ENCODE measurements at places on chromosomes 11 and 22.
A peak's percentile ranks its signal among the peaks of the same experiment; 100 is the strongest.

- no peak for DNase-seq
Observed at GRCh38 chr11:120964857-120965256, 59.0 kb upstream of the TBCEL start.

- peak; percentile 46 for DNase-seq
Observed at GRCh38 chr22:37418627-37419369, 8.5 kb downstream of the ELFN2 start.

DNA sequence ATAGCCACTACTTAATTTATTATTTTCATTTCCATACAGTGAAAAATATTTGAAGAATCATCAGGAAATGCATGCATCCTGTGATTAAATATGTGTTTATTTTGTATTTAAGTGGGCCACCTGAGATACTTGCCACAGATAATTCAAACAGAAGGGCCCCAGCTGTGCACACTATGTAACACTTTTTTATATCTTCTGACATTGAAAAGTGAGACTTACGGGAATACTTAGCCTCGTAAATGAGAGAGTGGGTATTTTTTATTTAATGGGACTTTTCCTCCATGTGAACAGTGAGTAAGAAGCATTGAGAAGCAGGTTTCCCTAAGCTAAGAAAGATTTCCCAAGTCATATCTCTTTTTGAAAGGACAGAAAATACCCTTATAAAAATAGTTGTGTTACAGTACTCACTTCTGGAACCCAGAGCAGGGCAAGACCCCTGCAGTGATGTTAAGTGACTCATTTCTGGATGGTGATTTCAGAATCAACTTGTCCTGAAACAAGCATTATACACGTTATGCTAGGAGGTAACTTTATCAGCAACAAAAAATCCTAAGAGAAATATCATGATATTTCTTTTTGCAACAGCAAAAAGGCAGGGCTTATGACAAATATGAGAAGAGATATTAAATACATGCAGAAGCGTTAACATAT lies 478.1 kb upstream of the CHORDC1 start:
- no peak for DNase-seq

- peak; percentile 40 for DNase-seq
Observed at GRCh38 chr11:102120437-102120973, 10.3 kb downstream of the YAP1 start.

GRCh38 chr11:24524156-24524555 lies 27.3 kb downstream of the LUZP2 start:
- DNase-seq = no peak

GRCh38 chr11:124608147-124608546 lies 3.1 kb upstream of the PANX3 start:
- no peak for DNase-seq

DNA sequence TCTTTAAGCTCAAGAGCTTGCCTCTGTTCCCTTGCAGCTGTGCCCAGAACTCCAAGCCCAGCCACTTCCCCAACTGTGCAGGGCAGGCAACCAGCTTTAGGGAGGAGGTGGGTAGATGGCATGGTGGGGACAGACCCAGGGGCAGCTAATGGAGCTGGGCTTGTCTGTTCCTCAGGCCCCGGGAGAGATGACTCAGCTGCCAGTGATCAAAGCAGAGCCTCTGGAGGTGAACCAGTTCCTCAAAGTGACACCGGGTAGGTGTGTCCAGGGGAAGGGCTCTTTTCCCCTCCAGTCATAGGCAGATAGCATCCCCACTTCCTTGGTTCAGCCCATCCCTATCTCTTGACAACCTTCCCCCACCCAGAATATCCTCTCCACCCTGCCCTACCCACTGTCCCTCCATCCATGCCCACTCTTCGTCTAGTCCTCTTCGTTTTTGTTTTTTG lies 32.4 kb downstream of the CREB3L1 start:
- DNase-seq = no peak

DNA sequence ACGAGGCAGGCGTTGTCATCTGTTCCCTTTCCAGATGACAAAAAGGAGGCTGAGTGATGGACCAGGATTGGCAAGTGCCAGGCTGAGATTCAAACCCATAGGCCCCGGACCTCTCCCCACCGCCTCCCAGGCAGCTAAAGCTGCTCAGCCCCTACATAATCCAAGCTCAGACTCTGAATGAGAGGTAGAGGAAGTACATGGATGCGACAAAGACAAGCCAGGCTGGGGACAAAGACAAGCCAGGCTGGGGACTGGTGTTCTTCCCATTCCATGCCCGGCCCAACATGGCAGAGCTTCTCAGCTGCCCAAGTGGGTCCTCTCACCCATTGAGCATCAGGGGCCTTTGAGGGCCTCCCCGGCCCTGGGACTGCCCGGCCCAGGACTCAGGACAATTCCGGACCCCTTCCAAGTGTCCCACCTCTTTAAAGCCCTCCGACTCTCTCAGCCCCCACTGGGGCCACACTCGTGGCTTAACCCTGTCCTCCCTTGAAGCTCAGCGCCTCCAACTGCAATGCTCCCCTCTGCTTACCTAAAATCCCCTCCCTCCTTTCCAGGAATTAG lies 4.8 kb downstream of the MFNG start:
- DNase-seq = no peak

DNA sequence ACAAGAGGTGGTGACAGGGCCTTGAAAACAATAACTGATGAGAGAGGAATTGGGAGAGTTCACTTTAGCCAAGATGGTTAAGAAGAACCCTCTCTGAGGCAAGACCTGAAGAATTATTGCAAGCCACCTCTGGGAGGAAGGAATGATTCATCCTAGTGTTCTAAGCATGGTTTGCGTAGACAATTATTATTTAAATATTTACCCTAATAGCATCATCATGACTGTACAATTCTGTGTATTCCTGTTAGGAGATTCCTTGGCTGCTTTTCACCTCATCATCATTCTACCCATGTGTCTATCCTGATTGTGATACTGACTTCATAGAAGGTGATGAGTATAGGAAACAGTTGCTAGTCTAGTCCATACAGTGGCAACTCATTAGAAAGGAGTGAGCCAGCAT lies 264.4 kb downstream of the DDX10 start:
- DNase-seq = no peak

GRCh38 chr22:49268924-49269323 lies 558.7 kb downstream of the BRD1 start:
- DNase-seq = no peak

DNA sequence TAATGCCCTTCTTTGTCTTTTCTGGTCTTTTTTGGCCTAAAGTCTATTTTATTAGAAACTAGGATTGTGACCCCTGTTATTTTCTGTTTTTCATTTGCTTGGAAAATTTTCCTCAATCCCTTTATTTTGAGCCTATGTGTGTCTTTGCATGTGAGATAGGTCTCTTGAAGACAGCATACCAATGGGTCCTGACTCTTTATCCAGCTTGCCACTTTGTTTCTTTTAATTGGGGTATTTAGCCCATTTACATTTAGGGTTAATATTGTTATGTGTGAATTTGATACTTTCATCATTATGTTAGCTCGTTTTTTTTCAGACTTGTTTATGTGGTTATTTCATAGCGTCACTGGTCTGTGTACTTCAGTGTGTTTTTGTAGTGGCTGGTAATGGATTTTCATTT lies 682.6 kb downstream of the JRKL start:
- no peak for DNase-seq

GRCh38 chr22:40026641-40027040 lies 31.9 kb downstream of the FAM83F start:
- no peak for DNase-seq

- no peak for DNase-seq
Observed at GRCh38 chr22:46242076-46242475, 8.0 kb downstream of the CDPF1 start.

- no peak for DNase-seq
Observed at GRCh38 chr11:14240221-14240620, 118.8 kb downstream of the RRAS2 start.

- DNase-seq = no peak
Observed at GRCh38 chr22:49948116-49948957, 12.2 kb upstream of the PIM3 start.

GRCh38 chr22:46072981-46073682 lies 77.2 kb upstream of the PPARA start:
- no peak for DNase-seq

DNA sequence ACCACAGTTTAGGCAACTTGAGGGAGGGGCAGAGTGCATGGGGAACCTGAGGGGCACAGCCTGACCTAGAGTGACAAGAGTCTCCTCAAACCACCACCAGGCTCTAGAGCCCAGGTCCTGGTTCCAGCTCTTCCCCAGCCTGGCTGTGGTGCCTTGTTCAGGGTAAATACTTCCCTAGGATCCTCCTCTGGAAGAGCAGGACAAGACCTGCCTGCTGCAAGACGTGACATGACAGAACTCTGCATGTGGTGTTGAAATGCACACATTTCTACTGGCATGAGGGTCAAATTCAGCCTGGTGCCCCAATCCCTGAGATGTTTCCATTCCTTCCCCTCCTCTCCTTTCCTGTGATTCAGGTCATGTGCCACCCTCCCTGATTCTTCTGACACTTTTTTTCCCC lies 3.3 kb downstream of the SEC14L2 start:
- DNase-seq = no peak

GRCh38 chr11:44593251-44593650 lies 27.8 kb downstream of the CD82 start:
- no peak for DNase-seq

DNA sequence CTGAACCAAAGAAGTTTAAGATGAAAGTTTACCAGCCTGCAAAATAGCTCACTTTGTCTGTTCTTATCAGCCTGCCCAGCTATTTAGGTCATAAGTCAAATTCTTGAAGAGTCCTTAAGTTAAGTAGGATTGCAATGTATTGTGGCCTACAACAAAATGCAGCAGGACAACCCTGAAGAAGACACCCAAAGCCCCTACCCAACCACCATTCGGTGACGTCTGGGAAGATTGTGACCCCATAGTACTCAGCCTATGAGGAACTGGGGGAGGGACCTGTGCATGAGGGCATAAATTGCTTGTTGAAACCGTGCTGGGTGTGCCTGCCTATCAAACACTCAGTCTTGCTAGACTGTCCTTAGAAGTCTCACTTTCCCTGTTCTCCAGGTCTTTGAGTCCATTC lies 50.5 kb upstream of the FDX1 start:
- DNase-seq = no peak

DNA sequence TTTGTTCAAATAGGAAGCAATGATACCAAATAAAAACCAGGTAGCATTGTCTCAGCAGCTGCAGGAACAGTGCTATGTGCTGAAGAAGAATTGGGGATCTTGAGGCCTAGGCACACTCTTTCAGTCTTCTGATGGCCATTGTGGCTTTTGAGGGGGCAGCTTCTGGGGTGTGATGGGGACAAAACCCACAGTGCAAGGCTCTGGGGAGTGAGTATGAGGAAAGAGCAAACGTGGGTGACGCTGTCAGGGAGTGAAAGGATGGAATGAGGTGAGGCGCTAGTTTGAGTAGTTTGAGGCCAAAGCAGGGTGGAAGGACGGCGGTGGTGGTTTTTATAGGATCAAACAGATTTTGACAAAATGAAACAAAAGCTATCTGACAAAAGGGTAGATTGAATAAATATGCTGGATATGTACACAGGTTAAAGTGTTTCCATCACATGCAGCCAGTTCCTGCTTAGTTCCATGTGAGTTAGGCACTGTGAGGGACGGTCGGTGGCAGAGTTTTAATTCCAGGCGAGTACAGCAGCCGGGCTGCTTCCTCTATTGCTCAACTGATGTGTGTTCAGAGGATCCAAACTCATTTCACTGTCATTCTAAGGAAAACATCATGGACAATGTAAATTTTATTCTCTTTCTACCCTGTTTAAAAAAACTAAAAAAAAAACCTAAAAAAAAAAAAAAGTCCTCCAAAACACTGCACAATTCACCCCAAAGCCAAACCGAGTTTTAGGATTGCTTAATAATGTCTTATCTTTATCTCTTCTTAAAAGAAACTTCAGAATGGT lies 18.9 kb downstream of the ADAMTS15 start:
- no peak for DNase-seq

DNA sequence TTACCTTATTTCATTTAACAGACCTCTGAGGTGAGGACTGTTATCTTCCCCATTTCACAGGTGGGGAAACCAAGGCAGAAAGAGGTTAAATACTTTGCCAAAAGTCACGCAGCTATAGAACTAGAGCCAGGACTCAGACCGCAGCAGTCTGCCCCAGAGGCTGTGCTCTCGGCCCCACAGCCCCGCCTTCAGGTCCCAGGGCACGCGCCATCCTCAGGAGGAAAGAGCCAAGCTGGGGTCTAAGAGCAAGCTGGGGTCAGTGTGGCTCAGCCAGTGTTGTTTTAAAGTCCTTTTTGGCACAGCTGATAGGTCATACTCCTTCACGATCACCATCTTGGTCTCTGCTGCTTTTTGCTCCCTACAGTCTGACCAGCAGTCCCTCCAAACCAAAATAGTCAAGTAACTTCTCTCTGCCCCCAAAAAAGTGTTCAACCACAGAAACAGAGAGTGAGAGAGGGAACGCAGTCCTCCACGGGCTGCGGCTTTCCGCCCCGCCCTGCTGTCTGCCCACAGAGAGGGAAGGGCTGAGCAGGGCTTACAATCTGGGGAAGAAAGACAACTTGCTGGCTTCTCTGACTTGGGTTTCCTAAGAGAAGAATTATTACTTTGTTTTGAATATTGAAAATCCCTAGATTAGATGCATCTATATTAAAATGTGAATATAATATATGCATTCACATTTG lies 137.2 kb upstream of the OPCML start:
- DNase-seq = peak; percentile 53

- no peak for DNase-seq
Observed at GRCh38 chr11:12993626-12994025, 15.5 kb upstream of the RASSF10 start.

DNA sequence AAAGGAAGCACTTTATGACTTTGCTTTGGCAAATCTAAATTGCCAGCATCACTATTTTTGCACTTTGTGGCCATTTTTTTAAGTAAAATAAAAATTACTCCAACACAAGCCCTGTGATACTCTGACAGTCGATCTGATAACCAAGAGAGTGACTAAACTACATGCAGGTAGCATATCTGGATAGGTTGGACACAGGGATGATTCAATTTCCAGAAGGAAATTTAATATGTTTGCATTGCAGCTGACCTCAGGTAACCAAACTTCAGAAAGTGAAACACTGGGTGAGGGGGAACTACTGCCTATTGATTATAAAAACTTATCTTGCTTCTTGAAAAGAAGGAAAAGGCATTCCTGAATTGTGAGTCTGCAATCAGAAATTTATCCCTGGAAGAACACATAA lies 13.9 kb downstream of the OR5B3 start:
- DNase-seq = no peak

DNA sequence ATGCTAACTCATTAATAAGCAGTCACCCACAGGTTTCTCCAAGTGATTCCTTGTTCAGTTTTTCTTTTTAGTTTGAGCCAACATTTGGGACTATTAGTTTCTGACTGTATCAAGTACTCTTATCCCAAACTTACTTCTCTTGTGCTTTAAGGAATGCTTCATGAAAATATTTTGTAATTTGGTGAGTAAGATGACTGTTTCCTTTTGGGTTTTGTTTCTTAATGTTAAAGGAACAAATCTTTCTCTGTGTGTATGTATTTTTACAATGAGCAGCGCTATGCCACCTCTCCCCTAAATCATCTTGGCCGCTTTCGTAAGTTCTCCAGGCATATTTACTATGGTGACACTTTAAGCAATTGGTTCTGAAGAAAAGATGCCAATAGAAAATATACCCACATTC lies 72.4 kb downstream of the LDLRAD3 start:
- no peak for DNase-seq

- DNase-seq = peak; percentile 65
Observed at GRCh38 chr11:124481365-124482323, 36.1 kb upstream of the OR8B8 start.

GRCh38 chr22:19756288-19757128 lies 4.1 kb upstream of the TBX1 start:
- DNase-seq = peak; percentile 73

- DNase-seq = peak; percentile 96
Observed at GRCh38 chr11:77411717-77412441, 62.0 kb downstream of the PAK1 start.

GRCh38 chr22:32680277-32680676 lies 121.2 kb upstream of the TIMP3 start:
- no peak for DNase-seq

All from GM23338 (cell line).